ENCODE measurements at places on chromosomes 11 and 22. TPM values are rescaled to one million over a fixed set of nuclear protein-coding genes. Genes with fewer than 3 reads are reported as not detected.

- no peak for DNase-seq
These were observed 35.3 kb downstream of the AMOTL1 start for GRCh38 chr11:94803491-94803890.

DNA sequence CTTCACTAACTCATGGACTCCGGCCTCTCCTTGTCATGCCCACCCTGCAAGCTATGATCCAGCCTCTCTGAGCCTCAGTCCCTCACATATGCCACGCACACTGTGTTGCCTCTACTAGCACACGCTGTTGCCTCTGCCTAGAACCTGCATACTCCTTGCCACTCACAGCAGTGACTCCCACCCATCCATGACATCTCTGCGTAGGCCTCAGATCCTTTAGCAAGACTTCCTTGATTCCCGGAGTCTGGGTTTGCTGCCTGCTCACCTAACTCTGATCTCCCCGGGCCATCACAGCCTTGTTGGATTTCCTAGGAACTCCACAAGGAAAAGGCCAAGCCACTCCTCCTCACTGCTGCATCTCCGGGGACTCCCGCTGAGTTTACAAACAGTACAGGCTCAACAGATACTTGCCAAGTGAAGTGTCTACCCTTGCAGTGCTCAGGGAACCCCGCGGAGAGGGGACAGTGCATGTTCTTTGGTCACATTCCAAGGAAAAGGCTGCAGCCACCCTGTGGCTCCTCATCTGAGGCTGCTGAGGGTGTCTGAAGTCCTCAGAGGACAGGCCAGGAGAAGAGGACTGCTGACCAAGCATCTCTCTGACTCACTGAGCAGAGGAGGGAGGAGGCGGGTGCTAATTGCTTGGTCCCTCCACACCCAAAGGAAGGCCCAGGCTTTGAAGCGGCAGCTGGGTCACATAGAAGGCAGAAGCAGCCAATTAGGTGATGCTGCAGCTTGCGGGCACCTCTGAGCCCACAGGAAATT, 42.4 kb upstream of the NAV2 start:
- DNase-seq: no peak

IFITM10 gene
- total RNA-seq: 4.5 TPM

CEP126 gene
- 10.0 TPM for total RNA-seq

C22orf23 gene
- 1.4 TPM for total RNA-seq
